ENCODE measurements at places on chromosomes 7 and 10.

GRCh38 chr10:46548498-46549090 is 7.9 kb downstream of the GPRIN2 start:
- no peak for DNase-seq

DNA sequence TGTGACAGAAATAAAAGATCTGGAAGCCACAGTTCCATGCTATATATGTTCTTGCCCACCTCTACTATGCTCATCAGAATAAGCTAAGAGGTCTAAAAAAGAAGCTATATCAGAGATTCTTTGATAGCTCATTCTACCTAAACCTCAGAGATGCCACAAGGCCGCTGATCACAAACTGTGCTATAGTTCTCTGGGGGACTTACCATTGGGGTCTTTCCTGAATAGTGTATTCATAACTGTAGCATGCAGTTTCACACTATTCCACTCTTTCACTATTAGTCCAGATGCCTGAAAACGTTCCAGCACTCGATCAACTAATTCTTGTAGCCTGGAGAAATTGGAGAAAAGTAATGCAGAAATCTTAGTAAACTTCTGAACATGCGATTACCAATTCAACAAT is 44.5 kb upstream of the SPOCK2 start:
- no peak for DNase-seq

DNA sequence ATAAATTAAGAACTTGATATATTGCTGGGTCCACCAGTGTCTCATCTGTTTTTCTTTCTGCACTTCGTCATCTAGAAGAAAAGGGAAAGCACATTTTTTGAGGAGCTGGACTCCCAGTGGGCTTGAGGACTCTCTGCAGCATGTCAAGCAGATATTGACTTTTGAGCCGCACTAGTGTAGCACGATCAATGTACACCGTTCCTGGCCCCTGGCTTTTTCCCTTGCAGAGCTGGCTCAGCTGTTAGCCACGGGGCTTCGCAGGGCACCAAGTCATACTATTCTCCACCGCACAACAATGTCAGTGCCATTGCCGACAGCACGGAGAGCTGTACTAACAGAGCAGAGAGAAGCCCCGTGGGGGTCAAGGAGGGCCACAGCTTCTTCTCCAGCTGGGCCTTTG is 235.4 kb upstream of the HABP2 start:
- DNase-seq: no peak

- no peak for DNase-seq
Observed at GRCh38 chr10:29956335-29956924, 103.0 kb downstream of the JCAD start.

GRCh38 chr7:106731187-106731586 is 70.2 kb upstream of the CCDC71L start:
- peak; percentile 11 for DNase-seq

- DNase-seq: peak; percentile 93
Observed at GRCh38 chr7:105198223-105198622, 184.2 kb downstream of the KMT2E start.

DNA sequence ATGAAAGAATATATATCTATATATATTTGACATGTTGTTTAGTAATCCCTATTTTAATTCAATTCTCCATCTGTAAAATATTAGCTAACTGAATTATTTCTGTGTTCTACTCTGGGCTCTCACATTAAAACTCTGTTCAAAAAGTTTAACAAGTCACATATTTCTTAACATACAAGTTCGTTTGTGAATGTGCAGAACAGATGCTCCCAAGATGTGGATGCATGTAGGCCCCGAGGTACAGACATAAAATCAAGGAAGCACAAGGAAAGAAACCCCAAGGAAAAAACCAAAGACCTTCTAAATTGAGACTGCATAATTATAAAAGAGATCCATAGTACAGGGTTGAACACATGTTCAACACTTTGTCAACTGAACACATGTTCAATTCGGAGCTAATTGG is 175.1 kb downstream of the LRRTM3 start:
- DNase-seq: no peak

All from fibroblast of skin of right biceps (primary cell).